NCI-H748 treated with DMSO at 0.1 percent for 48 hours (cell line): ENCODE measurements at places on chromosomes 3 and 15.

DNA sequence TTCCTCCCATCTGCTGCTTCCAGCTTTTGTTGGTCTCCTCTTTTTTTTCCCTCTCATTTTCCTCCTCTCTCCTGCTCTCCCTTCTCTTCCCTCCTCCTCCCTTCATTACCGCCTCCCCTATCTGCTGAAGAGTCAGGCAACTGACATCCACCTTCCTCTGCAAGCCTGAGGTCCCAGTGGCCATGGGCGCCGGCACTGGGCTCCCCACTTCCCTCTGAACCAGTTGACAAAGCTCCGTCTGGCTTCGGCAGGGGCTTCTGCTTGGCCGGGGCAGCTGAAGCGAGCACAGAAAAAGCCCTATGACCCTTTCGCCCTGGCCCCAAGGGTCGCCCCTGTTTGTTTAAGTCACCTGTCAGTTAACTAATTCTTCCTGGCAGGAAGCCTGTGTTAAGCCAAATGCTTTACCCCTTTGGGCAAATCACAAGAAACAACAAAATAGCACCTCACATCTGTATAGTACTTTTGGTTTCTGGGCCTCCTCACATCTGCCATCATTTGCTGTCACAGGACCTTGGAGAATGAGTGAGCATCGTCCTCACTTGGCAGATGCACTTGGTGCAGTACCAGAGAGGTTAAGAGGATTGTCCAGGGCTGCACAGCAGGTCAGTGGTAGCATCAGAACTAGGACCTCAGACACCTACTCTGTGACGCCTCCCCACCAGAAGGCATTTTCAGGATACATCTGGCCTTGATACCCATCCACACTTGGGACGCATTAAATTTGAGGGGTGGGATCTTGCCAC, 27.7 kb downstream of the ITGA11 start:
- DNase-seq, result no peak

DNA sequence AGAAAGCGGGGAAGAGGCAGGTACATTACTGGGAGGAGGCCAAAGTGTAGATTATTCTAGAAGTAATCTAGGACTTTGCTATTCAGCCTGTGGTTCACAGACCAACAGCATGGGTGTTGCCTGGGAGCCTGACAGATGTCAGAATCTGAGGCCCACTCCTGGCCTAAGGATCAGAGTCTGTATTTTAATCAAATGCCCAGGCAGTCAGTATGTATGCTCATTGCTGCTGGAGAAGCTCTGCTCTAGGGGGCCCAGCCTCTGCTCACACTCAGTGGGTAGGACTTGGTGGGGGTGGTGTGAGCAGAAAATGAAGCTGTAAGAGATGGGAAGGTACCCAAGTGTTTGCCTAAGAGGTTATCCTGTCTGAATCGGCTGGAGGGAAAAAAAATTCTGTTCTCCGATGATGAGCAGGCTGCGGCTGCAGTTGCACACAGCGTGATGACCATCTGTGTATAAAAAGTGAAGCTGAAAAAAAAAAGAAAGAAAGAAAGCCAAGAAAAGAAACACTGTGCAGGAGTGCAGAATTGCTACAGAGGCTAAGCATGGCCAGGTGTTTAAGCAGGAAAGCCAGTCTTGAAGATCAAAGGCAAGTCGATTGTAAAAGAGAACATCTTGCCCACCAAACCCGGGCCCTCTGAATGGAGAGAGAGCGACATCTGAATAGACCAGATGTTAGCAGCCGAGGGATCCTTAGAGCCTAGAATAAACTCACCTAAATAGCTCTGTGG, 65.2 kb downstream of the EIF4E3 start:
- DNase-seq, result no peak

DNA sequence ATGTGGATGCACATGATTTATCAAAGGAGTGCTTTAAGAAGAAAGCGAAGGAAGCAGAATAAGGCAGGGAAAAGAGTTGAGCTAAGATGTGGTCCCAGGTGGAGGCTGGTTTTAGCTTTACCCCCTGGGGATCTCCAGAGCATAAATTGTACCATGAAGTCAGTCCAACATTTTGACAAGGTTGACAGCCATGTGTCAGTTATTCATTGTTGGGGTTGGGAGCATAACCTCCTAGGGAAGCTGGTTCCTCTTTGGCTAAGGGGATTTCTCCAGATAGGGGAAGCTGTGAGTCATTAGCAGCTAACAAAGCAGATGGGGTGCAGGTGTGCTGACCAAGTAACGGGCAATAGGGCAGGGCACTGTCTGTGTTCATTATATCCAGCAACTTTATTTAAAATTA, 123.7 kb upstream of the IGSF10 start:
- no peak for DNase-seq

GRCh38 chr3:16600780-16601536, 4.3 kb downstream of the DAZL start:
- peak; percentile 38 for DNase-seq

DNA sequence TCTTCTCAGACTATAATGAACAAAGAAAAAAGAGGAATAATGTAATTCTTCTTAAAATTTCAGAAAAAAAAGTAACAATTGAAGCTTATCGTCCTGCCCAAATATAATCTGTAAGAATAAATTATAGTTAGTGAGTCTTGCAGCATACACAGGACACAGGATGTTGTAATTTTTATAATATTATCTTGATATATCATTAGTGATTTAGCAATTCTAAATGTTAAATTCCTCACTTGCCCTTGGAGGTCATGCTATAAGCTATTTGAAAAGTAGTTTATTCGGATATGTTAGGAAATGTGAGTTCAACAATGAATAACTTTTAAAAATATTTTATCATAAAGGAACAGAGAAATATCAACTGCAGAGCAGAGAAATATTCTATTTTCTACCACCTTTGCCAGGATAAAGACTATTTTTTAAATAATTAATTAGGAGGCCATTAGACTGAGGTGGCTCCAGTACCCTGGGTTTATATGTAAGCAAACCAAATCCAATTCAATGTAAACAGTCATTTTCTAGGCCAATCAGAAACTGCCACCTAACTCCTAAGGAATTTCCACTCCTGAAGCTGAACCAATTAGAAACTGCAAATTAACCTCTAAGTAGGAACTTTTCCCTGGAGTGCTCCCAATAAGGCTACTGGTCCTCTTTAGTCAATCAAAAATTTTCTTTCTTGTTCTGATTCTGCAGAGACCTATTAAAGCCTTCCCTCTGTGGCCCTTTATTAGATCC, 1109.3 kb downstream of the ROBO2 start:
- DNase-seq, result no peak

GRCh38 chr3:142615171-142615570, 19.0 kb downstream of the PLS1 start:
- no peak for DNase-seq

GRCh38 chr3:73552700-73553099, 72.0 kb downstream of the PDZRN3 start:
- no peak for DNase-seq

DNA sequence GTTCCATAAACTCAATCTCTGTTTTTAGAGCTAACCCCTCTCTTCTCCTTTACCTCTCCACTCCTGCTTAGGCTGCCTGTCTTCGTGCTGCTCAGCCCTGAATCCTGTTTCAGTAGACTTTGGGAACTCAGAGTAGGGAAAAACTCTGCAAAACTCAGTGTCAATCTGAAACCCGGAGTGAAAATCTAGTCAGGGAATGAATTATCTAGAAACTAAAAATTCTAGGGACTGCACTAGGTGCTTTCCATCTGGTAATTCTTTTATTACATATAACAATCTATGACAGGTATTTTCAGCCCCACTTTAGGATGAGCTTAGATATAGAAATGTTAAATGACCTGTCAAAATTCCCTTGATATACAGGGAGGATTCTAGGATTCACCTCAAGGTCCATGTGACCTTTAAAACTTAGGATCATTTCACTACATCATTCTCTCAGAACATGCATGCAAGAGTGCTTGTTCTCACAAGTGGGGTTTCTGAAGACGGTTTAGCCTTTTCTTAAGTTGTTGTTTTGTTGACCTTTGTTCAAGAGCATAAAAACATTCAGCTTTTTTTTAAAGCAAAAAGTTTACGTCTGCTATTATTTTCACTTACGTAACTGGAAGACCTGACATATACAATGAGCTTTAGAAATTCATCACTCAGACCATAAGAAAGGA, 108.2 kb upstream of the MBNL1 start:
- DNase-seq, result no peak

DNA sequence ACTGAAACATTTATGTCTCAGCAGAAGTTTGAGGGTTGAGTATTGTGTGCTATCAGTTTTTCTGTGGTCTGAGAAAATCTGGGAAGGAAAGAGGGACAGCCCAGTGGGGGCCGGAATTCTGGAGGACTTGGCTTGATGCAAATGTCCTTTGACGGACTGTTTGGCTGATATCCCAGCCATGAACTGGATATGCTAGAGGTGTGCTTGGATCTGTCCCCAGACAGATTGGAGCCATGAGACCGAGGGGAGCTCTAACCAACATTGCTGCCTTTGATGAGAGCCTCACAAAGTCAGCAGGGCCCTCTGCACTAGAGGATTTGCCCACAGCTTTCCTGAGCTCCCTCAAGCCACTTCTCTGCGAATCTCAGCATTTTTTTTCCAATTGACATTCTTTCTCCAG, 405.6 kb downstream of the NTRK3 start:
- no peak for DNase-seq

DNA sequence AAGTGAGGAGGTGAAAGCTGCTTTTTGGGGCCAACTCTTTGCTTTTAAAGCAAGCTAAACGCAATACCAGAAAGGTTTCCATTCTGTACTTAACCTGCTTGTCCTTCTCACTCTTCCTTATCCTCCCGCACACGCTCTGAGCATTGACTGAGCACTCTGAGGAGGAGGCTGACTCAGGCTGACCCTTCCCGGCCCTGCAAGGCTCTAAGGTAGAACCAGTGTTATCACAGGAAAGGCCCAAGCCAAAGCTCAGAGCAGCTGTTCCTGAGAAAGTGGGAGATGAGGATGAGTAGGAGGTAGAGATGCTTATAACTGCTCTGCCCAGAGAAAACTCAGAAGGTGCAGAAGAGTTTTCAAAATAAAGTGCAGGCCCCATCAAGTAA, 2.3 kb downstream of the B3GNT5 start:
- DNase-seq, result peak; percentile 9

GRCh38 chr3:119329551-119329950, 35.4 kb downstream of the ARHGAP31 start:
- no peak for DNase-seq

GRCh38 chr3:151328298-151328995, 902 bp downstream of the P2RY13 start:
- DNase-seq, result no peak

DNA sequence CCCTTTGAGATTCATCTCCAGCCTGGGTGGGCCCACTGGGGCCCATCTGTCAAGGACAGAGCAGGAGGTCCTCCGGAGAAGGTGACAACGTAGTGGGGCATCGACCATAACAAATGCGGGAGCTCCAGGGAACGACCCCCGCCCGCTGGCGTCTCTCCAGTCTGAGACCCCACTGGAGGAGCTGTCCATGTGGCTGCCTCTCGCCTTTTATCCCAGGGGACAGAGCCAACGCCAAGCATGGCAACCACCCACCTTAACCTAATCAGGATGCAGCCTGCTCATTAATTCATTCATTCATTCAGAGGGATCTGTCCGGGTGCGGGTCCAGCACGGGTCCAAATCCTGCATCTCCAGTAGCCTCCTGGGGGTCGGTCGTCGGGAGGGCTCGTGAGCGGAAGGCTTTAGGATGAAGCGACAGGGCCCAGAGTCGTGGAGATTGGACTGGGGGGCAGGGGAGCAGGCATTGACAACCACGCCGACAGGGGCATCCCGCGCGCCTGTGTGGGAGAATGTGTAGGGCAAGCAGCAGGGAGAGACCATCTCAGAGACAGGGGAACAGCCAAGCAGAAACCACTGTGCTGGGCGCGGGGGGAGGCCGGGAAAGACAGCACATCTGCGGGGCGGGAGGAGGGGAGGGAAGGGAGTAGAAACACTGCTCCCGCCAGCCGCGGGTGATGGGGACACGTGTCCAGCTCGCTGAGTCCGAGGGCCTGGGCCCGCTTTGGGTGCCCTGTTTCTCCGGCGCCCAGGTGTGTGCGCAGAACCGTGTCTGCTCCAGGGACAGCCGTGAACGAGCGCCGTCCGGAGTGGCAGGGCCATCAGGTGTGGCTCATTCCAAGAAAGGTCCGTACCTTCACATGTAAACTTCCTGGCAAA, 1.9 kb downstream of the PIGZ start:
- DNase-seq, result no peak

DNA sequence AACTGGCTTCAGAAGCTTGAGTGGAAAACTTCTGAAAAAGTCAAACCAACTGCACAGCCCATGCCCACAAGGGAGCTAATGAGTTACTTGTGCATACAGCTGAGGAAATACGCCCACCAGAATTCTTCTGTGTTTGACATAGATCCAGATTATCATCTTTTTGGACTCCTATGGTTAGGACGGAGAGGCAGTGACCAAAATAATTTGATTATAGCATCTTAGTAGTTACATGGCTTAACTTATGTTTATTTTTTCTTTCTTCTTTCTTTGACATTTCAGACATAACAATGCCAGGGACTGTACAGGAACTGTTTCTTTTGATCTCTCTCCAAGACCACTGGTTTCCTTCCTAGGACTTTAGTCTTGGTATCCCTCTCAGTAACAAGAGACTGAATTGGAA, 246.1 kb upstream of the RASGRP1 start:
- DNase-seq, result no peak

DNA sequence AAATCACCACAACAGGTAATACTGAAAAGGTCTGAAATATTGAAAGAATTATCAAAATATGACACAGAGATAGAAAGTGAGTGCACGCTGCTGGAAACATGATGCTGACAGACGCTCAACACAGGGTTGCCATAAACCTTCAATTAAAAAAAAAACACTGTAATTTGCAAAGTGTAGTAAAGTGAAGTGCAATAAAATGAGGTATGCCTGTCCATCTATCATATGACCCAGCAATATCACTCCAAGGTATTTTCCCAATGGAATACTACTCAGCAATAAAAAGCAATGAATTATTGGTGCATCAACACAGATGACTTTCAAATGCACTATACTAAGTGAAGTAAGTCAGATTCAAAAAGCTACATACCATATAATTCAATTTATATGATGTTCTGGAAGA, 47.6 kb upstream of the SLC12A8 start:
- no peak for DNase-seq

- DNase-seq, result peak; percentile 69
Observed at GRCh38 chr15:97866959-97867358, 93.5 kb upstream of the ARRDC4 start.

DNA sequence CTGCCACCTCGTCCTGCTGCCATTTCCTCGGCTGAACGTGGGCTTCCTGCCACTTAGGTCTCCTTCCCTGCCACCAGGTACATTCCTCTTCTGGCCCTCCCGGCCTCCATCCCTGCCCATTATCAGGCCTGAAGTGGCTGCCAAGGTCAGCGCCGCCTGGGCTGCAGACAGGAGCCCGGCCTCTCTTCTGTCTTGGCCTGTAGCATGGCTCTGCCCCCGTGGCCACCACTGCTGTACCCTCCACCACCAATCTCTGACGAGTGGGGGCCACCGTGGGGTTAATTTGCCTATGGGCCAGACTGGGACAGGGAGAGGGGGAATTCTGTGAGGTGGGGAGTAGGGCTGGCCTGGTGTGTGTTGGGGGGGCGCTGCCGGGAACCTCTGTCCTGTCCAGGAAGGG, 2.0 kb upstream of the BAHD1 start:
- DNase-seq, result no peak

- no peak for DNase-seq
Observed at GRCh38 chr3:182149594-182149993, 437.9 kb downstream of the SOX2 start.
